Fibroblast of lung (primary cell): ENCODE measurements at places on chromosomes 3 and 15.

DNA sequence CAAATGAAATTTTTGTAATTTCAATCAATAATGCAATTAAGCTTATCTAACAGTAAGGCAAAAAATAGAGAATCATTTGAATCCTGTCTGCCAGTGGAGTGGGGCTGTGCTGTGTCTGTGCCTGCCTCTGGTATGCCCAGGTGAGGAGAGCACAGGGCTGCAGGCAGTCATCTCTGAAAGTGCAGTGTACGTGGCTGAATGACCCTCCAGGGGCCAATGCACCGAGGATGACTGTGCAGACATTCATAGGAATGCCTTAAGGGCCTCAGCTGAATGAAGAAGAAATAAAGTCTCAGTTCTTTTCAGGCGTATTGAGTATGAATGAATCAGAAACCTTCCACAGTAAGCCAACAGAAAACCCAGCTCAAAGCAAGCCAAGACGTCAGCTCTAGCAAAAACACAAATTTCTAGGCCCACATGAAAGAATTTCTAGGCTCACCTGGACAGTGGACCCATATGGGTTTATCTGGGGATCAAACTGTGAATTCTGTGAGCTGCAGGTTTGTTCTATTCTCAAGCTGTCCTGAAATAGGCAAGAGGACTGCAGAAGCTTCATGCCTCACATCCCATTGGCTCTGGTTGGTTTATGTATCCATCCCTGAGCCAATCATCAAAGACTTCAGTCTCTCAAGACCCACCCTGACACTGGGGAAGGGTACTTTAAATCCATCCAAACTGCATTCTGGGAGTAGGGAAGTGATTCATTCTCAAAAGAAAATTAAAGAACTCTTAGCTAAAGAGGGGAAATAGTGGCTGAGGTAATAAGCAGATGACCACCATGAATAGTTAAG lies 123.4 kb downstream of the SSR3 start:
- H3K4me1 ChIP-seq: no peaks in the 10 kb centered on the region
- no peak for DNase-seq
- H3K27ac ChIP-seq: no peak overlapping the region

DNA sequence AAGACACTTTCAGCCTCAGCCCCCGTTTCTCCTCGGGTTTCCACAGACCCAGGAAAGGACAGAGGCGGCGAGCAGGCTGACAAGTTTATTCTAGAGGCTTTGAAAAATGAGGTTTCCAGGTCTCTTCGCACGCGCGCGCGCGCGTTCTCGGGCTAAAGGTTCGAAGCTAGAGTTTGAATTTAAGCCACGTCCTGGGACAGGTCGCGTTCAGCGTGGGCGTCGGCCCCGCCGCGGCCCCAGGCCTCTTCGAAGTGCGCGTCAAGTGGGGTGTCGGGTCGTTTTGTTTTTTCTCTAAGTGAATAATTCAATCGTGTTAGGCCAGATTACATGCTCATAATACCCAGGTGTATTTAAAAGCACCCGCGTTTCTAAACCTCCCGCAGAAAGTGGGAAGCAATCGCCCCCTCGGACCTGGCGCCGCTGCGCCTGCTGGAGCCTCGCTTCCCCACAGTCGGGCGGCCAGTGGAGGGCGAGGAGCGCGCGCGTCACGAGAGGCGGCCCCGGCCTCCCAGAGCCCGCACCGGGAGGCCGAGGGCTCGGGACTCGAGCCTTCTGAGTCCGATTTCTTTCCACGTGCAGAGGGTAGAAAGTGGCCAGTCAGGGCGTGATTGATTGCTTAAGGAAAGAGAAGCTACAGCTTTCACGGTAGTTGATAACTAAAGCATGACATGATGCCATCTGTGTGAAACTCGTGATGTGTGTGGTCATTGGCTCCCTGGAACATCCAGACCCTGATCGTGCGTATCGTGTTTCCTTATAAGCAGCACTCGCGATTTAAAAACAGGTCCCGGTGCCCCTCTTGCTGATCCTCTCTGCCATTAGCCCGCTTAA lies 15.8 kb upstream of the SOX2 start:
- no peaks in the 10 kb centered on the region for H3K36me3 ChIP-seq
- H3K4me1 ChIP-seq: no peaks in the 10 kb centered on the region
- no peak overlapping the region for H3K27ac ChIP-seq
- peak; percentile 32 for DNase-seq
- peak overlapping the region; percentile 46 for H3K4me3 ChIP-seq

DNA sequence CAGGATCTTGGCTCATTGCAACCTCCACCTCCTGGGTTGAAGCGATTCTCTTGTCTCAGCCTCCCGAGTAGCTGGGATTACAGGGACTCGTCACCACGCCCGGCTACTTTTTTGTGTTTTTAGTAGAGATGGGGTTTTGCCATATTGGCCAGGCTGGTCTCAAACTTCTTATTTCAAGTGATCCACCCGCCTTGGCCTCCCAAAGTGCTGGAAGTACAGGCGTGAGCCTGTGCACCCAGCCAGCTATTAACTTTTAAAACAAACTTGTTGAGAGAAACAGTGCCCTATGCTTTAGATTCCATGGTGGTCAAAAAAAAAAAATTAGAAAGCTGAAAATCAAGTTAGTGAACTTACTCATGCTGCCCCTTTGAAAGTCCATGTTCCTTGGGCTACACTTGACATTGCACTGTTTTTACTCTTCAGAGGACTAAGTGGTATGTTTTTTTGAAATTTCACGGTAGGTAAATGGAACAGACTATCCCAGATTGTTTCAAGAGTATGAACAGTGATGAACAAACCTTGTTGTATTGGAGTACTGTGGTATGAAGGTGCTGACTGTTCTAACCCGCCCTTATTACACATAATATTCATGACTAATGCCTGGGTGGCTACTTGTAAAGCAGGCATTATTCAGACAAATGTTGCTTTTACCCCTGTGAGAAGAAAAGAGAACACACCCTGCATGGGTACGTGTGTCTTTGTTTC lies 206.9 kb downstream of the KLHL25 start:
- no peak overlapping the region for H3K4me3 ChIP-seq
- DNase-seq: peak; percentile 59
- H3K36me3 ChIP-seq: no peaks in the 10 kb centered on the region
- peaks cover 4% of the 10 kb centered on the region for H3K4me1 ChIP-seq

DNA sequence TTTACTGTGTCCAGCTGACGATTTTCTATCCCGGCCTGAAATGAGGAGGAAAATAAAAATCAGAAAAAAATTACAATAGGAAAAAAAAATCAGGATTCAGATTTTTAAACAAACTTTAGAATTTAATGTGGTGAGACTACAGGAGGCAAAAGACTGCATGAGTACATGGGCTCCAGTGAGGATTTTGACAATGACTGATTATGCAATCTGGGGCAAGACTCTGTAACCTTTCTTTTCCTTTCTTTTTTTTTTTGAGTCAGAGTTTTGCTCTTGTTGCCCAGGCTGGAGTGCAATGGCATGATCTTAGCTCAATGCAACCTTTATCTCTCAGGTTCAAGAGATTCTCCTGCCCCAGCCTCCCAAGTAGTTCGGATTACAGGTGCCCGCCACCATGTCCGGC lies 29.9 kb downstream of the SPG11 start:
- H3K27ac ChIP-seq: peak overlapping the region; percentile 7
- peak; percentile 73 for DNase-seq
- H3K4me1 ChIP-seq: peaks cover 4% of the 10 kb centered on the region

DNA sequence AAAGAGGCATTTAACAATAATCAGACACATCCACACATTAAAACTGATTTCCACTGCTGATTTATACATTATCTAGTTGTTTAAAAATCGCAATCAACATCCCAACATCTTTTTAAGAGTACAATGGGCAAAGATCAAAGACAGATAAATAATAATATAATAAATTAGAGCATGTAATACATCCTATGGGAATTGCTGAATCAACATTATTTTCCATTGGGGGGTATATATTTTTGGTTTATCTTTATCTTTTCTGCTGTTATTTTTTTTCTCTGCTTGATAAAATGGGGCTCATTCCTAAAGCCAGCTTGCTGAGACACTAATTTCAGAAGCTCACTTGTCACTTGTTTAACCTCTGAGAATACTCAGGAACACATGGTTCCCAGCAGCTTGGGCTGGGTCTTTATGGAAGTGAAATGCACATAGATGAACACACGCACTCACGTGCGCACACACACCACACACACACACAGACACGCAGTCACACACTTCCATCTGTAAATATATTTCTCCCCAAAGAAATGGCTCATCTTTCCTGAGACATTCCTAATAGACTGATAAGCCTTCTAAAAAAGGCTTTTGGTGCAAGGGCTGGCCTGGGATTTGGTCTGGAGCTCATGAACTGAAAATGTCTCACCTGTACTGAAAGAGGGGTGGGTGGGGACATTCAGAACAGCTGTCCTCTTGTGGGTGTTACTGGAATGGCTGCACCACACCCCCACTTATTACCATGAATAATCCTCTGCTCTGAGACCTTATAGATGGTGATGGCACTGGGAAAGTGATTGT lies 3.5 kb upstream of the PPIB start:
- no peak overlapping the region for H3K4me3 ChIP-seq
- H3K27me3 ChIP-seq: no peaks in the 10 kb centered on the region
- no peak overlapping the region for H3K27ac ChIP-seq
